ENCODE measurements at places on chromosomes 5 and 9. TPM values are rescaled to one million over a fixed set of nuclear protein-coding genes. Genes with fewer than 3 reads are reported as not detected.

- DNase-seq, result no peak
Observed at GRCh38 chr5:31300501-31300900, 107.0 kb downstream of the CDH6 start.

GRCh38 chr5:98935206-98935605 is 6.4 kb upstream of the CHD1 start:
- DNase-seq, result no peak

- no peak for DNase-seq
Observed at GRCh38 chr9:117412841-117413240, 2.0 kb downstream of the ASTN2 start.

DNA sequence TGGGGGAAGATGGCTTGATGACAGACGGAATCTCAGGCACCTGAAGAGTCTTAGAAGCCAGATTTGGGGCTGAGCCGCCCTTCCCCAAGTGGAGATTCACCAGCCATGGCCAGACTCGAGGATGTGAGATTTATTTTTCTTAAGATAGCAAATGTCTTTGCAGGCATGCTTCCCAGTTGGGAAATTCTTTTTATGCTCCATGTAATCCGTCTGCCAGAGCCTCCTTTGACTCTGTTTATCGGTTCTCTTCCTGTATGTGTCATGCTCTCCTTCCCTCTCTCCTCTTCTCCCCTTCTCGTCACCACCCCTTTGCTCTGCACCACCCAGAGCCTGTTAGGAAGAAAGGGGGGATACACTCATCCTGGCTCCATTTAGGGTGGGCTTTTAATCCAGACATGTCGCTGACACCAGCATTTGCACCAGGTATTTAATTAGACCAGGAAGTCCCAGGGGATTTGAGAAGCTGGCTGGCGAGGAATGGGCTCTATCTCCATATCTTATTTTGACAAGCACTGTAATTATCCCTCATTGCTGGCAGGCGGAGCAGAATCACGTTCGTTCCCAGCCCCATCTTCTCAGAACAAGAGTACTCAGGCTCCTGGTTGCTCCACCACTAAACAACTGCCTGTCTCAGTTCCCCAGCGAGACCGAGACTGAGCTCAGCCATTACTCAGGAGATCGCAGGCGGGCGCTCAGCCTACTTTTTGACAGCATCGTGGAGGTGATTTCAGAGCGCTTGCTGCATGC is 50.9 kb downstream of the KCNIP1 start:
- DNase-seq, result no peak

GRCh38 chr5:59596586-59597350 is 296.8 kb downstream of the PDE4D start:
- DNase-seq, result no peak

DNA sequence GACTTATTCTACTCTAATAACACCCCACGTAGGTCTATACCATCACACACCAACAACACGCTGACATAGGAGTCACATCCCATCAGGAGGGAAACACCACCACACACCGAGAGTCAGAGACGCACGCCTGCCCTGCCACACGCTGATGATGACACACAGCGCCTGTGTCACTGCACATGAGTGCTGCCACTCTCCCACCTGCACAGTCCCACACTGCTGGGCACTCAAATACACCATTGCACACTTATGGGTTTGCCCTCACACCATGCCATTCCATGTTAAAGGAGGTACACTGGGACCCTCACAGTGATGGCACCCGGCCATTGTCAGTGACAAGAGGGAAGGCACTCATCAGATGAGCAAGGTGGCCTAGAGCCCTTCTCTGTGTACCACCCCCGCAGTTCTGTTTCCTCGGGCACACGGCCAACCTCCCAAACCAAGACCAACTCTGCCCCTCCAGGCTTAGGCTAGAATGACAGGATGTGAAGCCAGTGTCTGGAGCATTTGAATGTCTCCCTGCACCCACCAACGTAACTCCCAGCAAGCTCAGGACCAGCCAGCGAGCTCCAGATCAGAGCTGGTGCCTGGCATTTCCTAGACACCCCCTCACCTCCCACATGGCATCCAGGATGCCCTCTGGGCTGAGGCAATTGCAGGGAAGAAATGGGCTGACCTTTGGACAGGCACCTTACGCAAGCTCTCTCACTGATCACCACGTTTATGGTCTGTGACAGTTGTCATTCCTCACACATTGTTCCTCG is 3.6 kb upstream of the CPLX2 start:
- no peak for DNase-seq

DNA sequence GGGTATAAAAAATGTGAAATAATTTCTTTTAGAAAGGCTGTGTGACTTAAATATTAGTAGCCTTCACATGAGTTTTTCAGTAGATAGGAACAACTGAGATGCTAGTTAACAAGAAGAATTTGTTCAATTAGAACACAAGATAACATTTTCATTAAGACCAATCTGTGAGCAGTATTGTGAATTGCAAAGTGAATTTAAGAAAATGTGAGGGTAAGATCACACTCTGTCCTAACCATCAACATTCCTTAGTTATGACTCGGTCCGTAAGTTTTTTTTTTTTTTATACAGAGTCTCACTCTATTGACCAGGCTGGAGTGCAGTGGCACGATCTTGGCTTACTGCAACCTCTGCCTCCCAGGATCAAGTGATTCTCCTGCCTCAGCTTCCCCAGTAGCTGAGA is 180.2 kb upstream of the EGFLAM start:
- no peak for DNase-seq

- no peak for DNase-seq
Observed at GRCh38 chr9:136399176-136400037, 563 bp downstream of the SNAPC4 start.

The SVEP1 gene
- 6.8 TPM for total RNA-seq

The TEK gene
- 19.1 TPM for total RNA-seq

The SOWAHA gene
- 0.13 TPM for total RNA-seq

The GABRA1 gene
- not detected for total RNA-seq

The SARDH gene
- 0.94 TPM for total RNA-seq

The LCN1 gene
- not detected for total RNA-seq

The OBP2B gene
- total RNA-seq, result not detected

The CDX1 gene
- total RNA-seq, result not detected
